ENCODE measurements at places on chromosomes 2 and 18.

GRCh38 chr2:75053484-75054112 is 95.2 kb downstream of the POLE4 start:
- no peak for DNase-seq

GRCh38 chr2:8998418-8999101 is 4.9 kb downstream of the MBOAT2 start:
- DNase-seq: no peak

GRCh38 chr2:194495046-194495445 is 1162.0 kb upstream of the SLC39A10 start:
- no peak for DNase-seq

DNA sequence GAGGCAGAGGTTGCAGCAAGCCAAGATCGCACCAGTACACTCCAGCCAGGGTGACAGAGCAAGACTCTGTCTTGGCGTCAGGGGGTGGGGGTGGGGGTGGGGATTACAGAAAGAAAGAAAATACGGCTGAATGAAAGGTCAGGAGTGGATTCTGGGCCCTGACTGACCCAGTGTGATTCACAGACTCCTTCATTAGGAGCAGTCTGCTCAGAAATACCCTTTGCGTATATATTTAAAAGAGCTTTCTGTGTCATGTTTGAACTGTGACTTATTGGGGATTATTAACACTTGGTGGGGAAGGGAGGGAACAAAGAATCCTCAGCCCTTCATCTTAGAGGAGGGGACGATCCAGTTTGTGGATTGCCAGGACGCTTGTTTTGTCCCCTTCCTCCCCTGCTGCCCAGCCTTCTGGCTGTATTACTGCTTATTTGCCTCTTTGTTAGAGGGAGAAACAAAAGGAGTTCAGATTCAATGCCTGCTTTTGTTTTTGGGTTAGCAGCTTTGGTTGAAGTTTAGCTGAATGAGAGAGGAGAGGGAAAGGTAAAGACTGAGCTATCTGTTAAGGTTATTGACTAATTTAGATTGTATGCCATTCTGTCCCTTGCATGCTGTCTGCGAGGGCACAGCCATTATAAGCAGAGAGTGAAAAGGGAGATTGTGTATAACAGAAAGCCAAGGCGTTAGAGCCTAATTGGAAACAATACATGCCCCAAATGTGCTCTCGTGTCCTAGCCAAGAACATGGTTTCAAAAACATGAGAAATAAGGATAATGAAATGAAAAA is 118.3 kb downstream of the FMNL2 start:
- DNase-seq: no peak

- no peak for DNase-seq
Measured at GRCh38 chr2:213429516-213429915, 145.3 kb downstream of the SPAG16 start.

GRCh38 chr18:76967721-76968472 is 145.5 kb downstream of the ZNF236 start:
- DNase-seq: no peak

GRCh38 chr2:16224298-16225045 is 284.1 kb downstream of the MYCN start:
- DNase-seq: no peak

DNA sequence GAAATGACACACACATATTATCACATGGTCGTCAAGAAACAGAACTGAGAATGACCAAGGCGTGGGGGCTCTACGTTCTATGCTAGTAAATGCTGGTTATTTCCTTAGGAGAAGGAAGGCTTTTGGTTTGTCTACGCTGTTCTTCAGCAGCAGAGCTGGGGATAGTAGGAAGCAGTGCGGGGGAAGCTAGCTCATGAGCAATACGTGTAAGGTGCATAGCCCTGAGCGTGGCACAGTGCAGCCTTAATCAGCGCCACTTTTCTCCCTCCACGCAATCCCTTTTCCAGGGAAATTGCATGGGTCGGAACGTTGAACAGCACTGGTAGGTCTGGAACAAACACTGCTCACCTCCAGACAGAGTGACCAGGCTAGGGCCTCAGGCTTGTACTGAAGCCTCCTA is 199.6 kb upstream of the FBXO11 start:
- no peak for DNase-seq

GRCh38 chr2:53740170-53740569 is 27.4 kb upstream of the CHAC2 start:
- DNase-seq: no peak

DNA sequence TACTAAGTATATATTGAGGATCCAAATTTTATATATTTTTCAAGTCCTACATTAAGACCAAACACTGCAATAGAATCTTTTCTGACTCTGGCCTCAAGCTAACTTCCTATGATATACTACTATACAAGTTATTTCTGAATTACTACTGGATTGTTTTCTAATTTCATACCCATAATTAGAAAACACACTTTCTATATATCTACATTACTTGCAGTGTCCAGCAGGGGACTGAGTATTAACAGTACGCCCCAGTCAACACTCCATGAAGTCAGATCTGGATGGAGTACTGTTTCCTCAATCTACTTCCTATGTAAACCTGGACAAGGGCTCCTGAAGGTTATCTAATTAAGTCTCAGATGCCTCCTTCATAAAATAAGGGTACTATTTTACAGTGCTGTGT is 26.5 kb downstream of the RMP24 start:
- DNase-seq: no peak

- no peak for DNase-seq
Measured at GRCh38 chr2:238380336-238380735, 46.4 kb upstream of the ASB1 start.

- no peak for DNase-seq
Measured at GRCh38 chr2:46978723-46979122, 63.1 kb upstream of the MCFD2 start.

DNA sequence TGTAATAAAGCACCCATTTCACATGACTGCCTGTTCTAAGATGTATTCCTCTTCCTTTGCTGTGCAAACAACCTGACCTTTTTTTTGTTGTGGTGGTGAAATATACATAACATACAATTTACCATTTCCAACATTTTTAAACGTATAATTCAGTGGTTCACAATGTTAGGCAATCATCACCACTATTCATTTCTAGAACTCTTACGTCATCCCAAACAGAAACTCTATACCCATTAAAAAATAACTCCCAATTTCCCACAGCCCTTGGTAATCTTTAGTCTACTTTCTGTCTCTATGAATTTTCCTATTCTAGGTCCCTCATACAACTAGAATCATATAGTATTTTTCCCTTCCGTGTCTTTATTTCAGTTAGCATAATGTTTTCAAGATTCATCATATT is 36.7 kb downstream of the RND3 start:
- no peak for DNase-seq

GRCh38 chr2:199460101-199460671 is 2.4 kb upstream of the SATB2 start:
- DNase-seq: no peak

DNA sequence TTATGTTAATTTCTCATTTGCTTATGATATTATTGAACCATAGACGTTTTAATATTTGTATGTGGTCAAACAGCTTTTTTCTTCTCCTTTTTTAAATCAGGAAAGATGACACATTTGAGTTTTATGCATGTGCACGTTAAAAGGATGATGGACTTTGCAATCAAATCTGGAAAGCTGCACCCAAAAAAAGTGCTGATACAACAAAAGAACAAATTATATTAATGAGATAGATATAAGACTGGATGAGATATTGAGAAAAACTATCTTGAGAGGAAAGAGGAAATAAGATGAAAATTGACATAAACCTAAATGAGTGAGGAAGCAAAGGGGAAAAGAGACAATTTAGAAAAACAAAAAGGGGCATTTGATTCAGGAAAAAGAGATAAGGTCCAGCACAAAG is 96.4 kb upstream of the CBLN2 start:
- no peak for DNase-seq

- no peak for DNase-seq
Measured at GRCh38 chr2:27932396-27932795, 41.9 kb downstream of the BABAM2 start.

DNA sequence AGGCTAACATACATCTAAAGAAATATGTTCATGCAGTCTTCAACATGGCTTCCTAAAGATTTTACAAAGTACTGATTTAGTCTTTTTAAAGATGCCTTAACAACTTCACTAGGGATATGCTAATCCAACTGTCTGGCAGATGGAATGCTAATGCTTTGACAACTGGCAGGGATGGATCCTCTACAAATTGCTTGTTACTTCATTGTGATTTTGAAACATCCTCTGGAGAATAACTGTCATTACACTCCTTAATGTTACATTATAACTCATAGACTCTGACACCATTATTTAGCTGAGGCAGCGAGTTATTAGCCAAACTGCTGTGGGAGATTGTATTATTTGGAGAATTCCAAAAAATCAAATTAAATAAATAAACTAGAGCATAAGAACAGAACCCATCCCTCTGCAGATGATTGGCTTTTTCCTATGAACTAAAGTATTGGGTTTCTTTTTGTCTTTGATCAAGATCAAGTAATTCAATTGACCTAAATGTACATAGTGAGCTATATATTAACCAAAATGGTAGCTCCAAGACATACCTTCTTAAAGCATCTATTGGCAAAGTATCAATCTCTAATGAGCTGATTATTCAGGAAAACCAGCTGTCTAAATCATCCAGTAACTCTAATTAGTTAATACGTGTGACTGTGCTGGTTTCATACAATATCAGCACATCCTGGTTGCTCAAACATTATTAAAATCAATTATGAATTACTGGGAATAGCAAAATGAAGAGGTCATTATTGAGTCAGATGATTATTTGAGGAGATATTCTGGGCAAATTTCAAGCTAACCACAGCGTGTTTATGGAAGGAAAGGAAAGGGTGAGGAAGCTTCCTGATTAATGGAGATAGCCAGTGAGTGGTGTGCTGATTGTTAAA is 321.3 kb upstream of the TFPI start:
- DNase-seq: no peak

- no peak for DNase-seq
Measured at GRCh38 chr2:8028981-8029380, 652.9 kb upstream of the ID2 start.

DNA sequence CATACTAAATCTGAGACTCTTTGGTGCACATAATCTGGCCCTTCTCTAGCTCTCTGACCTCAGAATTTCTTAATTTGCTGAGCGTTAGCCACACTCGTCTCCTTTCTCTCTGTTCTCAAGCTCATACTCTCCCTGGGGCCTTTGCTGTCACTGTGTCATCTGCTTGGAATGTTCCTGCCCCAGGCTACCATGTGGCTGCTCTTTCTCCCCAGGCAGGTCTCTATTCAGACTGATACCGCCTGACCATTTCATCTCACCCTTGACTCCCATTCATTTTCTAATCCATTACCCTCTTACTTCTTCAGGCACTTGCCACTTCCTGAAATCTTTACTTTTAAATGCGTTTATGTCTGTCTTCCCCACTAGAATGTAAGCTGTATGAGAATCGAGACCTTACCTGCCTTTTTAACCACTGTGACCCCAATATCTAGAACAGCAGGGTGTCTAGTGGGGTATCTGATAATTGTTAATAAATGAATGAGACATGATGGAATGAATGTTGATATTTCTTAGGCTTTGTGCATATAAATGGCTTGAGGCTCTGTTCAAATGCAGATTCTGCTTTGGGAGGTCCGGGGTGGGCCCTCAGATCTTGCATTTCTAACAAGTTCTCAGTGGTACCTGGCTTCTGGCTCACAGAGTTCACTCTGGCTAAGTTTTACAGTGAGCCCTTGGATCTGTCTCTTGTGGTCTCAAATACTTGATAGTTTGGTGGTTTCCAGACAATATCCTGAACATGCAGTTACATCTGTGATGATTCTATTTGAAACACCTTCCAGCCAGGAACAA is 89.9 kb upstream of the EPC2 start:
- no peak for DNase-seq

DNA sequence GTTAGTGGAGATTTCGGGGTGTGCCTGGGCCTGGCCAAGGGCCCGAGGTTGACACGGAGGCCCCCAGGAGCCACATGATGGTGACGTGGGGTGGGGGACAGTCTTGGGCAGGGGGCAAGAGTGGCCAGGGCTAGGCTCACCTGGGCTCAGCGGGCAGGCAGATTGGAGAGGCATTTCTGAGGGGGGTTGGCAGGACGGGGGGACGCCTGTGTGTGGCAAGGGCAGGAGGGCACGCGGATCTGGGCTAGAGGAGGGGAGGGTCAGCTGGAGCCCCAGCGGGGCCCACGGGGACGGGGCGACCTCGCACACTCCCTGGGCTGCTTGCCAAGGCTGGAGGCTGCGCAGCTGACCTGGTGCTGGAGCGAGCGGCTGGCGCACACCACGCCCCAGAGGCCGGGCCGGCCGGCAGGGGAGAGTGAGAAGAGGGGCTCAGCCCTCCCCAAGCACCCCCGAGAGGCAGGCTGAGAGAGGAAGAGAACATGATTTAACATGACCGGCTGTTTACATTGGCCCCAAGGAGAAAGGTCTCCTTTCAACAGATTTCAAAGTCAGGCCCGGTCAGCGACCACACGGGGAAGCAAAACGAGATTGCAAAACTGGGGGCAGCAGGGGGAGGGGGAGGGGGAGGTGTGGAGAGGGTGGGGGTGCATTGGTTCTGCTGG is 38.0 kb upstream of the SNED1 start:
- DNase-seq: no peak

- no peak for DNase-seq
Measured at GRCh38 chr2:117409443-117409842, 405.0 kb upstream of the DDX18 start.

DNA sequence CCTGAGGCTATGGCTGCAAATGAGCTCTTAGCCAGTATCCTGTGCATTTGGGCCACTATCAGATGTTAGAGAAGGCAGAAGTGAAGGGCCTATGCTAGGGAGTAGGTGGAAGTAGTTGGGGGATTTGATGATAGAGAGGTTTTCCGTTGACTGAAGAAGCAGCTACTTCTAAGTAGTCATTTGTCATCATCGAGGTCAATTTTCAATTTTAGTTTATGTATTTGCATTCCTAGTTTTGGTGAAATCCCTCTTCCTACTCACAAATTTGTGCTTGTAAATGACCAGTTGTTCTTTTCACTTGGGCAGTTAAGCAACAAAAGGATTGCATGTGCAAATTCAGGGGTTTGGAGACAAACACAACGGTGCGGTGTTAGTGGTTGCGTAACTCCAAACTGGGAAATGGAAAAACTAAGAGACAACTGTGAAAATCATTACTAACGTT is 48.5 kb upstream of the PELI1 start:
- no peak for DNase-seq

GRCh38 chr18:11578799-11579198 is 30.6 kb upstream of the SLC35G4 start:
- DNase-seq: no peak

All from stimulated activated CD4-positive, alpha-beta T cell treated with anti-CD3 and anti-CD28 coated beads, TNF-alpha, amount 100 ng/mL, for 48 hours (primary cell).